T-helper 17 cell (primary cell): ENCODE measurements at places on chromosomes 3 and 15.

DNA sequence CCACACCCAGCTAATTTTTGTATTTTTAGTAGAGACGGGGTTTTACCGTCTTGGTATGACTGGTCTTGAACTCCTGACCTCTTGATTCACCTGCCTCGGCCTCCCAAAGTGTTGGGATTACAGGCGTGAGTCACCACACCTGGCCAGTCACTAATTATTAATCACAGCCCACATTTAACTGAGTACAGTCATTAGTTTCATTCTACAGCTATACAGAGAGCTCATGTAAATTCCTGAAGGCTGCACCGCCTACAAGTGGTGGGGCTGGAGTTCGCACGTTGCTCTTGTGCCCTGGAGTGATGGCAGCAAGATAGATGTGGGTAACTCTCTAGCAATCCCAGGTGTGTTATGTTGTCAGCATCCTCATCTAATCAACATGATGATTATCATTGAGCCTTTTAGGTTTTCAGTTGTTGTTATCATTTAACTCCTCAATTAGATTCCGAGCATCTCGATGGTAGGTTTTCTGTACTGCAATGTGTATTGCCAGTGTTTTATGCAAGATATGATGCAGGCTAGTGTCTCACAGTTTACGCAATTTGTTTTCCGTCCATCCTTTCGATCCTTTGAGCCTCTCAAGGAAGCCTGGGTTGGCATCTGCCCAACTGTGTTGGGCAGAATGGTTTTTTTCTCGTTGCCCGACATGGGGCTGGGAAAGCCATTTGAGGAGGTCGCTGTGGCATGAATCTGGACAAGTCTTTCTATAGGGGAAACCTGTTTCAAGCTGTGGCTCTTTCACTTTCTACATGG, 216.3 kb downstream of the LPP start:
- no peak for DNase-seq

DNA sequence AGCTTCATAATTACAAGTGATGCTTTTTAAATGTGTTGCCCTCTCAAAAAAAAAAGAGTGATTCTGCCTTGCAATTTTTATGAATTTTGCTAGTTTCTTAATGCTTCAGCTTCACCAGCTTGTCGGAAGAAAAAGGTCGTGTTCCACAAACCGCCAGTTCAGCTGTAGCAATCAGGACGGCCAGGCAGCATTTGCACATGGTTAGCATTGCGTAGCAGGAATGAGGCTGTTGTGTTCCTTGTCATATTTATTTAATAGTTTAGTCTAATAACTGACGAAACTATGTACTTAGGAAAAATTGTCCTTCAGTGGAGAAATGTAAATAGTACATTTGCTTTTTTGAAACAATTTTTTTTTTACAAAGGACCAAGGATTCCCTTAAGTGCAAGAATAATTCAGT, 64.9 kb upstream of the SELENOK start:
- no peak for DNase-seq

DNA sequence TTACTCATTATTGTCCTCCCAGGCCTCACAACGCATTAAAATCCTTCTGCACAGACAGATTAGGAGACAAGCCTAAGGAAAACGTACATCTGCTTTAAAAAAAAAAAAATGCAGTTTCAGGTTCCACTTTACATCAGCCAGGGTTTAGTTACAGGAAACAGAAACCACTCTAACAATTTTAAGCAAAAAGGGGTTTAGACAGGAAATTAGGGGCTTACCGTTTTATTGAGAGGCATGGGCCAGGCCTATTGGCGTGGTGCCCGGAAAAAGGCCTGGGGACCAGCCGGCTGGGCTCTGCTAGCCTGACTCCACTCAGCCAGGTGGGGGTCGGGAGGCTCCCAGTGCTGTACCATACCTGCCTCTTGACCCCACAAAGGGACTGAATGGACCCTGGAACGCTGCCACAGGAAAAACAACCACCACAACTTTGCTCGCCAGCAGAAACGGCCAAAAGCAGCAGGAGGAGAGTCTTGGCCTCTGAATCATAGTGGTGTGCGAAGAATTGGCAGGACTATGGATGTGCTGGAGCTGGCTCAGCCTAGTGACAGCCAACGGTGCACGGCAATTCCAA, 124.3 kb downstream of the CHSY1 start:
- no peak for DNase-seq

GRCh38 chr3:71219744-71220638, 363.5 kb downstream of the FOXP1 start:
- no peak for DNase-seq

DNA sequence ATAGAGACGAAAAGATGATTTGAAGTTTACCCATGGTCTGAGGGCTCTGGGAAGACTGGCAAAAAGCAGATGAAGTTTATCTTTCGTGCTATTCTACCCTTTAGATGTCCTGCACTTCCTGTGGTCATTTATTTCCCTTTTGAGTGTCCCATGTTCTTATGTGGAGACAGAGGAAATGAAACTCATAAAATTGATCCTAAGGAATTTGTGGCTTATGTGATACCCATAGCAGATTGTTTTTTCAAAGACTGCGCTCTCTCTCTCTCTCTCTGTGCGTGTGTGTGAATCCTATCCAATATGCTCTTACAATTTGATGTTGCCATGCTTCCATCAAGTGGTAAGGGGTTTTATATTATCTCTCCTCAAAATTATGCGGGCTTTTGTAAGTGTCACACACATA, 607.5 kb upstream of the DPPA4 start:
- DNase-seq = no peak

GRCh38 chr3:168312984-168313383, 217.3 kb upstream of the GOLIM4 start:
- no peak for DNase-seq

DNA sequence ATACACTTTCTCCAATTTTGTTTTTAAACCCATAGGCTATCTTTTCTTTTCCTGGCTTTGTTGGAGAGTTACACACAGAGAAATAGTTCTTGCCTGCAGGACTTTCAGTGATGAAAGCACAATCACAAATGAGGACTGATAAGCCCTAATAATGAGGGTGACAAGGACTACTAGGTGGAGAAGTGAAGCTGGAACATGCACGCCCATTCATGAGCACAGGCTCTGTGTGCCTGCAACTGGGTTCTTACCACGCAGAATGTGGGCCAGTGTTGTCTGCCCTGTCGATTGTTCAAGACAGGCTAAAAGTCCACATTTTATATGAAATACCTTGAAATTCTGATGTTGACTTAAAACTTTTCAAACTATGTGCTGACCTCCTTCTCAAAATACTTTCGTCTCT, 162.3 kb upstream of the STRIT1 start:
- no peak for DNase-seq
